ENCODE measurements at places on chromosomes 7 and 10. TPM values are rescaled to one million over a fixed set of nuclear protein-coding genes. Genes with fewer than 3 reads are reported as not detected.
A peak's percentile ranks its signal among the peaks of the same experiment; 100 is the strongest.

GRCh38 chr10:18068401-18068800 lies 71.8 kb upstream of the CACNB2 start:
- DNase-seq: no peak

DNA sequence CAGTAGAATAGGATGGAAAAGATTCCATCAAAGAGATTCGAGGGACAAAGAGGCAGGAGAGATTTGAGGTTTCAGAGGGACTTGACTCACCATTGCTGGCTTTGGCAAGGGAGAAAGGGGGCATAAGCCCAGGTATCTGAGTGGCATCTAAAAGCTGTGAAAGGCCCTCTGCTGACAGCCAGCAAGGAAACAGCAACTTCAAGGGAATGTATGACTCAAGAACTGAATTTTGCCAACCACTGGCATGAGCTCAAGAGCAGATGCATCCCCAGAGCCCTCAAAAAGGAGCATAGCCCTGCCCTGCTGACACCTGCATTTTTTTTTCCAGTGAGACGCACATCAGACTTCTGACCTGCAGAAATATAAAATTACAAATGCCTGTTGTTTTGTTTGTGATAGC lies 19.6 kb upstream of the ADAM12 start:
- DNase-seq: peak; percentile 73

GRCh38 chr7:120989257-120990220 lies 1.0 kb downstream of the CPED1 start:
- peak; percentile 60 for DNase-seq

GRCh38 chr7:22858640-22859561 lies 36.3 kb upstream of the TOMM7 start:
- peak; percentile 90 for DNase-seq

DNA sequence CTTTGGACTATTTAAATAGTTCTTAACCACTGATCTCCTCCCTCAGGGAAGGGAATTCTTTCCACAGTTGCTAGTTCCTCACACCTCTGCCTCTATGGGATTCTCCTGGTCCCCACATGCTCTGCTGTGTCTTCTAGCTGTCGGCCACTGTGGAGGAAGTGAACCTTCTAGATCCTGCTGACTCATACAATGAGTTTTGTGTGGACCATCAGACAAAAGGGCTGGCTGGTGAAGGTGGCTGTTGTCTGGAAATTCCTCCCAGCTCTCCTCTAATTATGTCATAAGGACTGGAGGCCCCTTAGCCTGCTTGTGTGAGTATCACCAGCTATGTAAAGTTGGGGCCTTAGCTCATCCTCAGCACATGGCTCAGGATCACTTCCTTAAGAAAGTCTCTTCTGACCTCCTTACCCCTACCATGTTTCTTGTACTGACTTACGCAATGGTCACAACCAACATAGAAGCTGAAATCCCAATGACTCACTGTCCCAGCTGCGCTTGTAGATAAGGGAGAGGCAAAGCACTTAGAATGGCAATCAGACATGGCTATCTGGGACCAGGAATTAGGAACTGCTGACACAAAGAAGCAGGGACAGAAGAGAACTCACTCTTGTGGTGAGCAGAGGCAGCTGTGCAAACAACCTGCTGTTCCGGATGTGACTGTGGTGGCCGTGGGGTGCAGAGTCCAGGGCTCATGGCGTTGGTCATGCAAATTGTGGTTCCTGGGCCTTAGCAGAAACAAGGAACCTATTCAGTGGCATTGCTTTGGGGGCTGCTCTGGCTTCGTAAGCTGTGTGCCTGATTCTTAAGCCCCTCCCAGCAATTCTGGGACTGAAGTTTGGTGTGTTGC lies 2.5 kb upstream of the MACC1 start:
- DNase-seq: peak; percentile 99

GRCh38 chr10:17665747-17666146 lies 21.8 kb downstream of the STAM start:
- DNase-seq: peak; percentile 83

- no peak for DNase-seq
These were observed 30.4 kb upstream of the ADD3 start for GRCh38 chr10:109977382-109977806.

- DNase-seq: no peak
These were observed 6.2 kb upstream of the BTBD16 start for GRCh38 chr10:122264931-122265330.

- DNase-seq: no peak
These were observed 218.8 kb upstream of the TMEM229A start for GRCh38 chr7:124251636-124252035.

- no peak for DNase-seq
These were observed 99.4 kb upstream of the TMEM106B start for GRCh38 chr7:12111422-12112405.

DNA sequence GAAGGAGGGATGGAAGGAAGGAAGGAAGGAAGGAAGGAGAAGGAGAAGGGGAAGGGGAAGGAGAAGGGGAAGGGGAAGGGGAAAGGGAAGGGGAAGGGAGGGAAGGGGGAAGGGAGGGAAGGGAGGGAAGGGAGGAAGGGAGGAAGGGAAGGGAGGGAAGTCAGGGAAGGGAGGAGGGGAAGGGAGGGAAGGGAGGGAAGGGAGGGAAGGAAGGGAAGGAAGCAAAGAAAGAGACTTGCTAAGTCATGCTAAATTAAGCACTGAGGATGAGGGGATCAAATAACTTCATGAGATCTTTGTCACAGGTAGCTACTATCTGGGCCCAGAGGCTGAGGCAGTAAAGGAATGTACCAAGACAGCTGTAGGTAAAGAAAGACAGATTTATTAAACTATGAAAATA lies 116.4 kb downstream of the TRIL start:
- DNase-seq: no peak

- DNase-seq: peak; percentile 20
These were observed 8.9 kb downstream of the LDB1 start for GRCh38 chr10:102111276-102111675.

DNA sequence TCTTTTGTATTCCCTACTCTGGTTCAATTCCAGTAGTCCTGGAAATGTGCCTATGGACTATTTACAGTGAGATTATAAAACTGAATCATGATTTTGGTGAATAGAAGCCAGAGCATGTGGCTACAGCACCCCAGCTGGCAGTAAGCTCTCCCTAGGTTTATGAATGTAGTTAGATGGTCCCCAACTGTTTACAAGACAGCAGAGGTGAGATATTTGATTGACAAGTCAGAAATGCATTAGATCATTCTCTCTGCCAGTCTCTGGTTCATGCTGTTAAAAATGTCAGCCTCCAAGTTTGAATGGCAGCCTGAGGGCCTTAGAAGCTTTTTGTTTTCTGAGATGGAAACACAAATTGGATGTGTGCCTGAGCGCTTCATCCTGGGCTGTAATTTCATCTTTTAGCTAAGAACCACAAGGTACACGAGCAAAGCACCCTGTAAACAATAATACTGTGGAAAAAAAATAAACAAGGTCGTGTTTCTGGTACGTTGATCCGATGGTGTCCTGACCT lies 85.0 kb downstream of the BTRC start:
- DNase-seq: no peak

- no peak for DNase-seq
These were observed 697 bp downstream of the ARPC1A start for GRCh38 chr7:99326408-99326782.

The TBX20 gene
- not detected for total RNA-seq

The AHR gene
- total RNA-seq: 96.4 TPM

The SCART1 gene
- total RNA-seq: 0.83 TPM

The PDIA4 gene
- 193 TPM for total RNA-seq

The NOD1 gene
- 12.0 TPM for total RNA-seq
